ENCODE measurements at places on chromosomes 3 and 15. TPM values are rescaled to one million over a fixed set of nuclear protein-coding genes. Genes with fewer than 3 reads are reported as not detected.

COL8A1 gene
- total RNA-seq = 45.4 TPM

MLH1 gene
- total RNA-seq = 65.7 TPM

CAV3 gene
- total RNA-seq = not detected

PPP1R14D gene
- not detected for total RNA-seq

TPRG1 gene
- total RNA-seq = 0.17 TPM

Measured in smooth muscle cell of trachea (primary cell).